Activated CD4-positive, alpha-beta T cell treated with anti-CD3 and anti-CD28 coated beads, Interleukin-2, amount 50 U/mL, for 16 hours (primary cell): ENCODE measurements at places on chromosomes 13 and 19.

- DNase-seq = no peak
Observed at GRCh38 chr19:49806620-49806959, 6.5 kb downstream of the FUZ start.

DNA sequence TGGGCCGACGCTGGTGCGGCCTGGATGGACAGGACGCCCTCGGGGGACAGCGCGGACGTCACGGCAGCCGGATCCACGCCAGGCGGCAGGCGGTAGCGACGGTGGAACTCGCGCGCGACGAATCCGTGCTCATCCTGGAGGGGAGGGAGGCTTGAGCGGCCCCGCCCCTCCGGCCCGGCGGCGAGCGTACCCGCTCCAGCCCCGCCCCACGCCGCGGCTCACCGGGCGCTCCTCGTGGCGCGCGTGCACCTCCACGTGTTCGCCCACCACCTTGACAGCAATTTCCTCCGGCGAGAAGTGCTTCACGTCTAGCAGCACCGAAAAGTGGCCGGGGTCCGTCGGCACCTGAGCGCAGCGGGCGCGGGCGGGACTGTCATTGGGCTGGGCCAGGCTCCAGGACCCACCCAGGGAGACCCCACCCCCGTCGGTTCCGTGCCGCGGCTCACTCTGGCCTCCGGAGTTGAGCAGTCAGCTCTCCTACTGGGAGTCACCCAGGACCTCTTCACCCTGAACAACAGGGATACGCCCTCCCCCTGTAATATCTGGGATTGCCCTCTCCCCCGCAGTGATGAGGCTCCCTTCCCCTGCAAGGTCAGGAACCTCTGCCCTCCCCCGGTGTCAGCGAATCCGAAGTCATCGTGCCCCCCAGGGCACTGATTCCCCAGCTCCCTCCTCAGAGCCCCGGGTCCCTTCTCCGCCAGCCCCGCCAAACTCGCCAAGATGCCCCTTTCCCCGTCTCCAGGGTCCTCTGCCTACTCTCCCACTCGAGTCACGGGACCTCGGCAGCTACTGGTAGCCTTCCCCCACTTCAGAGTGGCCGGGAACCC is 1.1 kb downstream of the HSPB6 start:
- DNase-seq = peak; percentile 32

DNA sequence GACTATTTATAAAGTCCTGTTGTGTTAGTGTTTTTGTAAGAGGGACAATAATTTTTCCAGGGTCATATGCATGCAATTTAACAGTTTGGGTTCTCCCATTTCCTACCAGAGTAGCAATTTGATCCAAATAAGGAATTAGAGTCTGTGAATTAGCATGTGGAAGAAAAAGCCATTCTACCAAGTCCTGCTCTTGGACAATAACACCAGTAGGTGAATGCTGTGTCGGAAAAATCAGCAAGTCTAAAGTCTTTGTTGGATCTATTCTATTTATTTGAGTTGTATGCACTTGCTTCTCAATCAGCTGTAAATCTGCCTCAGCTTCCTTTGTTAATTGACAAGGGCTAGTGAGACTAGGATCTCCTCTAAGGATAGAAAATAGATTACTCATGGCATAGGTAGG is 21.4 kb upstream of the IL17D start:
- DNase-seq = no peak

DNA sequence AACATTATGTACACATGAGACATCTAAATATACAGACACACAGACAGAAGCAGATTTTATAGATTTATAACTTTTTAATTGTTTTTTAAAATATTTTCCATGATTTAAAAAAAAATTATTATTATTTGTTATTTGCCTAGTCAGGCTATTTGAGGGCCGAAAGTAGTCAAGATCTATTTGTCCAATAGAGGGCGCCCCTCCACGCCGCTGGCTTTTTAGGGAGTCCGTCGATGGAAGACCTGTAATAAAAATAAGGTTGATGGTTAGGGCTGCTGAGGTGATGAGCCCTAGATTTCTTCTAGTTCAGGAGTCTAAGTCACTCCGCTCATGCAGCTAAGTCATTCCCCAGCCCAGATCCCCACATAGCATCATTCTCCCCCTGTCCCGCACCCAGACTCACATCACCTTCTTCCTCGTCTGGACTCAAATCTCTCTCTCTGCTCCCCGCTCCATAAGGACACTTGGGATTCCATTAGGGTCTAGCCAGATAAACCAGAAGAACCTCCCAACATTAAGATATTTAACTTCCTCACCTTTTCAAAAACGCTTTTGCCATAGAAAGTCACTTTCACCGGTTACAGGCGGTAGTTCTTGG is 33.9 kb upstream of the CEACAM21 start:
- DNase-seq = peak; percentile 84

- no peak for DNase-seq
Observed at GRCh38 chr19:32367948-32368536, 22.6 kb downstream of the ZNF507 start.

- no peak for DNase-seq
Observed at GRCh38 chr19:31513841-31514240, 164.6 kb upstream of the TSHZ3 start.

DNA sequence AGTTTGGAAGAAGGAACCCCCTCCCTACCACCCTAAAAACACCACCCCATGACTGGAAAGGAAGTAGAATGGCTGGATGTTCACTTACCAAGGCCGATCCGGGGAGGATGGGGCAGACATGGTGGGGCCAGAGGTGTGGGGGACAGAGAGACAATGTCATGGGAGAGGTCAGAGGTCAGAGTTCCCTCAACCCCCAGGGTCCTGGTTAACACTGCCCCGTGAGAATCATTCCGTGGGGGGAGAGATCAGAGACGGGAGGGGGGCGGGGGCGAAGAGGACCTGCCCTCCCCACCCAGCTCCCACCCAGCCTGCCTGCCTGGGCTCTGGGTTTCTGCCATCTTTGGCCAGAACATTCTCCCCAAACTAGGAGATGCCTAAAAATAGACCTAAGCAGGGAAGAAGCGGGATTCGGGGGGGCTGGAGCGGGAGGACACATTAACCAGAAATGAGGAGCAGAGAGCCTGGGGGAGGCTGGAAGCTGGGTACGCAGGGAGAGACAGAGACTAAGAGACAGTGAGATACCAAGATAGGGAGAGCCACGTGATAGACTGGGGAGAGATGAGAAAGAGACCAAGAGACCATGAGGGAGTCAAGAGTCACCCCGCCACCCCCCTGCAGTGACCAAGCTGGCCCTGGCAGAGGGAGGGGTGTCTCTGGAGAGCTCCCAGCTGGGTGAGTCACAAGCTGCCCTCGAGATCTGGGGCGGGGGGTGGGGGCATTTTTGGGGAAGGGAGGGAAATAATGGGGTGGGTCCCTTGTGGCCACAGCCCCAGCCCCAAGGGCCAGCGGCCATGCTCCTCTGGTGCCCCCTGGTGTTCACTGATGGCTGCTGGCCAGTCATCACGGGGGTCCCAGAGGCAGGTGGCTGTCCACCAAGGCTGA is 6.1 kb upstream of the KANK2 start:
- DNase-seq = peak; percentile 15

DNA sequence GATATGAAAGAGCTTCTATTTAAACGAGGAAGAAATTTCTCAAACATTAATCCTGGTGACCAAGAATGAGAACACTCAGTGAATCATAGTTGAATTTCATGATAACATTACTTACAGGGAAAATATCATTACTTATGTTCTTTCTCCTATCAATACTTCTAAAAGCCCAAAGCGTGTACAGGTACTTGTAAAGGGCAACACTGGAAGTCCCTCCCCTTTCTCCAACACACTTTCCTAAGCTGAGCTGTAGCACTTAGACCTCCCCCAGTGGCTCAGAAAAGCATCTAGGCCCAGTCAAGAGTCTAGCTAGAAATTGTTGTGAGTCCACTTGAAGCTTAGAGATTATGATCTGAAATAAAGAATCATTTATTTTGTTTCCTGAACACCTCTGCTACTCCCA is 150.7 kb downstream of the ABCC4 start:
- DNase-seq = no peak

DNA sequence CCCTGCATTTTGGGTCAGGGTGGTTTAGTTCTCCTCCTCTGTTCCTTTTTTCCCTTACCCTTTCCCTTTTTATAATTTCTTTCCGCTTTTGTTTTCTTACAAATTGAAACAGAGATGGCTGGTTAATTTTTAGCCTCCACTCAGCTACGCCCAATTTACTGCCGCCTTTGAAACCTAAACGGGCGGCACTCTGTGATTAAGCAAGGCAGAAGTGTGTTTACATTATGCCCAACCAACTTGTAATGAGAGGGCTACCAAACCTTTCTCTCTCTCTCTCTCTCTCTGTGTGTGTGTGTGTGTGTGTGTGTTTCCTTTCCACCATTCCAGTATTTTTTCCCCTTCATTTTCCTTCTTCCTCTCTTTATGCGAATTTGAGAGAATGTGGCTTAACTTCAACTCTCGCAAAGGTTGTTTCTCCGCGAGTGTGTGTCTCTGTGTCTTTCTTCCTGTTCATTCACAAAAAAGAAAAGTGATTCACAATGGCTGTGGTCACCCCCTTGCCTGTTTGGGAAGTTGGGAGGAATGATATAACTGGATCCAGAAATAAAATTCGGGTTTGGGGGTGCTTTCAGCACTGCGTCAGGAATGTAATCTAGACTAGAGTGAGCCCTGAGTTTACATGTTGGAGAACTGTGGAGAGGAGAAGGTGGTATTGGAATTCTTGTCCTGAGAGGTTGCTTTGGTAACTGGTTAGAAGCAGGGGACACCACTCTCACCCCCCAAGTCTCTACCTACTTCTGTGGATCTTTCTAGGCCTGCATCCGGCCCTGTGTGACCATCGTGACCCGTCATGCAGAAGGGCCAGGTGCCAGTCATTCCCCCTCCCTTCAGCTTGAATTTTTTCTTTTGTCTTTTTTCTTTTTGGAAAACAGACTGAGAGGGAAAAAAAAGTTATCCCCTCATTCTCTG is 31.4 kb downstream of the NFIX start:
- DNase-seq = no peak

DNA sequence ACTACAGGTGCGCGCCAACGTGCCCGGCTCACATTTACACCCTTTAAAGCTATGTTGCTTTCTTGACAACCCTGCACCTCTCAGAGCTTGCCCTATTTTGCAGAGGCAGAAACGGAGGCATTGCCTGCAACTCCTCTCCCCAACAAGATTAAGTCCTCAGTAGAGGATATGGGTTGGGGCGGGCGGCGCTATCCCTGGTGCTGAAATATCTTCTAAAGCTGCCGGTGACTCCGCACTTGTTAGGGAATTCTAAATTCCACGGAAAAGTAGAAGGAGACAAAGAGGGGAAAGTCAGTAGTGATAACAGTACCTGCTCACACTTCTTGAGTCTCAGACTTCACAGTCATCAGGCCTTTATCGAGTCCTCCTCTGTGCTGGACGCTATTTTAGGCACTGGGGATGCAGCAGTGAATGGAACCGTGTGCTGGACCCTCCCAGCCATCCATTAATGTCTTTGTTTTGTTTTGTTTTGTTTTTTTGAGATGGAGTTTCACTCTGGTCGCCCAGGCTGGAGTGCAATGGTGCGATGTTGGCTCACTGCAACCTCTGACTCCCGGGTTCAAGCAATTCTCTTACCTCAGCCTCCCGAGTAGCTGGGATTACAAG is 18.0 kb downstream of the SLC5A5 start:
- DNase-seq = no peak

DNA sequence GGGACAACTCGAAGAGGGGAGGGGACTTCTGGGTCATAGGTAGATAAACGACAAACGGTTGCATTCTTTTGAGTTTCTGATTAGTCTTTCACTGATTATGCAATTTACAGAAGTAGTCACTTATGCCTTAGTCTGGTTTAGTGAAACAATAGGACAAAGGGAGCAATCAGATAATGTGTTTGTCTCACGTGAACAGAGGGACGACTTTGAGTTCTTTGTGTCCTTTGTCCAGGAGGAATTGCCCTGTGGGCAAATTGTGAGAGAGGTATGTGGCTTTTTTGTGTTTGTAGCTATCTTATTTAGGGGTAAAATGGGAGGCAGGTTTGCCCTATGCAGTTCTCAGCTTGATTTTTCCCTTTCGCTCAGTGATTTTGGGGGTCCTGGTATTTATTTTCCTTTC is 362.9 kb upstream of the PCDH20 start:
- DNase-seq = no peak

DNA sequence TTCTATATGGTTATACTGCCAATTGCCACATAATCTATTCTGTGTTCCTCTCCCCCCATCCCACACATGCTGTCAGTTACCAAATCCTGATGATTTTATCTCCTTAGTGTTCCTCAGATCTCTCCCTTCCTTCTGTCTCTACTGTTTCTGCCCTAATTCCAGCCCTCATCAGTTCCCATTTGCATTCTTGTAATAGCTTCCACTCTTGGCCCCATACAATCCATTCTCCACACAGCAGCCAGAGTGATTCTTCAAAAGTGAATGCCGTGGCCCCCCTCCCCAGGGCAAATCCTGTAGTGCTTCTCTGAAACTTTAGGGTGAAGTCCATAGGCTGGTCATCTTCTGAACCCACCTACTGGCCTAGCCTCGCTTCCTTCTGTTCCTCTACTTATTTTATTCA is 114.4 kb downstream of the ZAR1L start:
- DNase-seq = no peak

DNA sequence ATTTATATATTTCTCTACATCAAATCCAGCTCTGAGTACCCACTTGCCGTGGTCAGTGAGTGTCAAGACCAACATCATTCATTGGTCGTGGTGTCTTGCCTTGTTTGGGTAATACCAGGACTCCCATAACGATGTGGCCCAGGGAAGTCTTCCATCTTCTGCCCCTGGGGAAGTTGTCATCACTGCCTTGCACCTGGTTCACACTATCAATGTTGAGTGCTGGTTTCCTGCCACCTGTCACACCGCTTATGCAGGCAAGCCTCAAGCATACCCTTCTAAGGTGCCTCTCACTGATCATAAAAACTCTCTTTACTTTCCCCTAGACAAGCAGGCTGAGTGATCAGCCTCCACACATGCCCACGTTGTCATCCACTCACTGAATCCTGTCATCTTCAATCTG is 382.4 kb downstream of the KCTD12 start:
- no peak for DNase-seq

DNA sequence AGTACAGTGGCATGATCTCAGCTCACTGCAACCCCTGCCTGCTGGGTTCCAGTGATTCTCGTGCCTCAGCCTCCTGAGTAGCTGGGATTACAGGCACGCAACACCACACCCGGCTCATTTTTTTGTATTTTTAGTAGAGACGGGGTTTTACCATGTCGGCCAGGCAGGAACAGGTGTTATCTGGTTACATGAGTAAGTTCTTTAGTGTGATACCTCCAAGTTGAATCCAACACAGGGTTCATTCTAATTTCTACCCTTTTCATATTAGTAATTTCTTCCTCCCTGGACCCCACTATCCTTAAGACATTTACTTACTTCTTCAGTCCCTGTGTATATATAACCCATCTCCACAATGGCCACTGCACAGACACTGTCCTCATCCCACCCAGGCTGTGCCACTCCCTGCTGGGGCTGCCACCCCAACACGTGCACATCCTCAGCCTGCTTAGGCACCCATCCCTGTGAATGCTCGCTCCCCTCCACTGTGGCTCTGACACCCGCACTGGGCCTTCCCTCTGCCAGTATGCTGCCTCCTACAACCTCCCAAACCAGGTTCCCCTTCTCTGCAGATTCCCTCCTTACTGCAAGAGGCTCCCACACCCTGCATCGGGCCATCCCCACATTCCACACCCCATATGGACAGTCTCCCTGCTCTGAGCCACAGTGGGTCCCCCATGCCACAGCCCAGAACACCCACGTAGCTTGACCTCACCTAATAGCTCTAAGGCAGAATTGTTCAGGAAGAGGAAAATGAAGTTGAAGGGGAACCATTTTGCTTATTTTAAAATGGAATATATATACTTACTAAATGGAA is 147.1 kb downstream of the TBC1D4 start:
- DNase-seq = no peak
